Effector memory CD8-positive, alpha-beta T cell (primary cell): ENCODE measurements at places on chromosomes 2 and 18.

- no peak for DNase-seq
These were observed 854.4 kb upstream of the SLC39A10 start for GRCh38 chr2:194802589-194802988.

GRCh38 chr2:63738019-63738418, 103.7 kb upstream of the UGP2 start:
- DNase-seq, result no peak

- no peak for DNase-seq
These were observed 9.9 kb downstream of the PSD4 start for GRCh38 chr2:113183703-113184102.

DNA sequence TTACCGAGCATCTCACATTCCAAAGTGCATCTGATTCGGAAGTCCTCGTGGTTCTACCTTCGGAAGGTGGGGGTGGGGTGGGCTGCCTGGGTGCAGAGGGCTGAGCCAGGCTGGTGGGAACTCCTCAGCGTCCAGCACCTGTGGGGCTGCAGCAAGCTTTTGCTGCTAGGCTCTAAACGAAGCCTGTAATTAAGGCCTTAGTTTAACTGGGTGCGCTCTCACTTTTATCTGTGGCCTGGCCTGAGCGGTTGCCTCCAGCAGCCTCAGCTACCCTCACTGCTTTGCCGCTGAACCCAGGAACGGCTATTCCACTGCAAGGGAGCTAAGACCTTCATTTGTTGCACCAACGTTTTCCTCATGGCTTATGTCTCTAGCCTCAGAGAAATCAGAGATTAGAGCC, 48.4 kb downstream of the TMEM17 start:
- no peak for DNase-seq

DNA sequence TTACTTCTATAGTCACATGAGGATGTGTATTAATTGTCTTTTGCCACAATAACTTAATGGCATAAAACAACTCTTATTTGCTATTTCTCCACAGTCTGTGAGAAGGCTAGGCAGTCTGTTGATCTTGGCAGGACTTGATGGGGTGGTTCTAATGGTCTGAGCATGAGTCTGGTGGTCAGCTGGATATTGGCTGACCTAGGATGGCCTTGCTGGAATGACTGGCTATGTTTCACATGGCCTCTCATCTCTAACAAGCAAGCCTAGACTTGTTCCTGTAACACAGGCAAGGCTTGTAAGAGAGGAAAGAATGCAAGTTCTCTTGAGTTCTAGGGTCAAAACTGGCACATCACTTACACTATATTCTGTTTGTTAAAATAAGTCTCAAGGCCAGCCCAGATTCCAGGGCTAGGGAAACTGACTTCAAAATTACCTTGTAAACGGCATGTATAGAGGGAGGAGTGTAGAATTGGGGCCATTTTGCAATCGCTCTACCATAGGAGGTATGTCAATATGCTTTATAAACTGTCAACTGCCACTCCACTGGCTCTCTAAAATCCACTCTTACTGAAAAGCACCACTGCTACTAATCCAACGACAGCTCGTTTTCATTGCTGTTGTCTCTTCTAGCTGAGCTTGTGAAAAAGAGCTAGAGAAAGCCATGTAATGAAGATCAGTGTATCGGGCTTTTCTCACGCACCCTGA, 325.0 kb upstream of the PKDCC start:
- no peak for DNase-seq

DNA sequence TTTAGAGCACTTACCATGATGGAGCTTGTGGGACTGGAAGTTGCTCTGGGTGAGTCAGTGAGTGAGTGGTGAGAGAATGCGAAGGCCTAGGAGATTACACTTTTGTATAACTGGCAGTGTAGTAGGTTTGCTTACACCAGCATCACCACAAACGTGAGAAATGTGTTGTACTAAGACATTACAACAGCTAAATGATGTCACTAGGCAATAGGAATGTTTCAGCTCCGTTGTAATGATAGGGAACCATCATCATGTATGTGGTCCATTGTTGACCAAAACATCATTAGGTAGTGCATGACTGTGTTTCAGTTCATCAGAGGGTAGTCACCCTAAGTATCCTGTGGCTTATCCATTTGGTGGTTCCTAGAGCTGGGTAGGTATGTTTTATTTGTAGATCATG, 11.9 kb downstream of the ZNF407 start:
- no peak for DNase-seq

DNA sequence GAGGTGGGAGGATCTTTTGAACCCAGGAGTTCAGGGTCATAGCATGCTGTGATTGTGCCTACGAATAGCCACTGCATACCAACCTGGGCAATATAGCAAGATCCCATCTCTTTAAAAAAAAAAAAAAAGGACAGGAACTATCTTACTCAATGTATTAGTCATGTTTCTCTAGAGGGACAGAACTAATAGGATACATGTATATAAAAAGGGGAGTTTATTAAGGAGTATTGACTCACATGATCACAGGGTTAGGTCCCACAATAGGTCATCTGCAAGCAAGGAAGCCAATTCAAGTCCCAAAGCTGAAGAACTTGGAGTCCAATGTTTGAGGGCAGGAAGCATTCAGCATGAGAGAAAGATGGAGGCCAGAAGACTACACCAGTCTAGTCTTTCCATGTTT, 18.8 kb upstream of the CASP10 start:
- DNase-seq, result no peak

GRCh38 chr2:39948016-39948719, 169.1 kb upstream of the THUMPD2 start:
- DNase-seq, result no peak

DNA sequence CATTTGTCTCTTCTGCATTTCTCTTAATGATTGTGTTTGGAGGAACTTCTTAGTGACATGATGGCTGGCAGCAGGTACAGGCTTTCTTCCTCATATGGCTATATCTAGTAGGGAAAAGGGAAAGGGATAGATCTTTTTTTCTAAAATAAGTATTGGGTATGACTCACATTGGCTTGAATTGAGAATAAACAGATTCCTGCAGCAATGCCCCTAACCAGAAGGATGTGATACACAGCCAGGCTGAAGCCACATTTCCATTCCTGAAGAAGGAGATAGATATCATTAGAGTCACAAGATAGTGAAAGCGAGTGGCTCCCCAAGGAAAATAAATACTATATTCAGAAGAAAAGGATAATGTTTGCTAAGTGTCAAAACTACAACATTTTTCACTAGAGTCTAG, 61.1 kb downstream of the VWC2L start:
- DNase-seq, result no peak

DNA sequence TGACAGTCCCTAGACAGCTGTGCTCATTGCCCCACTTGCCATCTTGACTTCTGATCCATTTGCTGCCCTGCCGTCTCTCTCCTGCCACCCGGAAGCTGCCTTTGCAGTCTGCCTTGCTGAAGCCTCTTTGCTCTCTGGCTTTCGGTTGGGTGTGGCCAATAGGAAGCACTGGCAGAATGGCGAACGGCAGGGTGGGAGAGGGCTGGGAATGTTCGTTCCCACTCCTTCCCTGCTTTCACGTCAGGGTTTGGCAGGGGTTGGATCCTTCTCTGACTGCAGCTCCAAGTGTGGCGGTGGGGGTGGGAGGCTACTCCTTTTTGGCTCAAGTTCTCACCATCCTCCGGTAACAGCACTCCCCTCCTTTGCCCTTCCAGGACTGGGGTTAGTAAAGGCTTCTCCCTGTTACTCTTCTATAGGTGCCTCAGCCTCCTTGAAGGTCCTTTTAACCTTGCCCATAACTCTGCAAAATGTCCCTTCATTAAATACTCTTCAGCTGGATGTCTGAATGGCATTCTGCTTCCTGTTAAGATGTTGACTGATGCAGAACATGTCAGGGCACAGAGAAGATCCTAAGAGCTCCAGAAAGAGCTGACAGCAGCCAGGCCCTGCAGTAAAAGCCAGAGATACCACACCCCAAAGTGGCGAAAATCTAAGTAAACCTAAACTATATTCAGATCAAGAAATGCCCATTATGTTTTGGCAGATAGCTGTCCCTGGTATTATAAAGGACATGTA, 299.7 kb downstream of the CDCA7 start:
- DNase-seq, result no peak

- DNase-seq, result no peak
These were observed 71.2 kb downstream of the MAIP1 start for GRCh38 chr2:200026332-200027230.
